ENCODE measurements at places on chromosomes 4 and X. TPM values are rescaled to one million over a fixed set of nuclear protein-coding genes. Genes with fewer than 3 reads are reported as not detected.

Gene CETN2
- 26.8 TPM for total RNA-seq

Gene GPR143
- 215 TPM for total RNA-seq

Gene NALF2
- 5.0 TPM for total RNA-seq

Gene IL15
- 0.13 TPM for total RNA-seq

Gene UCHL1
- not detected for total RNA-seq

Gene CACNA1F
- total RNA-seq, result not detected

Gene CCDC149
- total RNA-seq, result 0.40 TPM
